ENCODE measurements at places on chromosomes 2 and 18.

DNA sequence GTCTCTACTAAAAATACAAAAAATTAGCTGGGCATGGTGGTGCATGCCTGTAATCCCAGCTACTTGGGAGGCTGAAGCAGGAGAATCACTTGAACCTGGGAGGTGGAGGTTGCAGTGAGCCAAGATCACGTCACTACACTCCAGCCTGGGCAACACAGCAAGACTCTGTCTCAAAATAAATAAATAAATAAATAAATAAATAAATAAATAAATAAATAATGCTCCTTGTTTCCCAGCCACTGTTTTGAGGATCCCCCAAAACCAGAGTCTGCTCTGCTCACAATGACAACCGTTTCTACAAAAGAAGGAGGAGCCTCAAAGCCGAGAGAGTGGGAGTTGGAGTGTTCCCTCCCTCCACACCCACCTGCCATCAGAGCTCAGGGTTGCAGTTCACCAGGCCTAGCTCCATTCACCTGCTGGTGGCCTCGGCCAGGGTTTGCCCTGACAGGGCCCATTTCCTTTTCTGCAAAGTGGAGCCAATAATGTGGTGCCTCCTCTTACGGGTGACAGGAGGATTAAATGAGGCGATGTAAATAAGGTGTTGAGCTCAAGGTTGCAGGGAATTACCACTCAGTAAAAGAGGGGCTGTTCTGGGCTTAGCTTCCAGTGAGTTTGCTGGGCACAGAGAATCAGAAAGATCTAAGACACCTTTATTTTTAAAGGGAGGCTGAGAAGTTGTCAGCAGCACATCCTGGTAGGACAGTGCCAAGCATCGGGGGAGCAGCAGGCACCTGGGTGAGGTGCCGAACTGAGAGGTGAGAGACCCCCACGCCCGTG, 25.5 kb downstream of the CRACDL start:
- no peak for DNase-seq

DNA sequence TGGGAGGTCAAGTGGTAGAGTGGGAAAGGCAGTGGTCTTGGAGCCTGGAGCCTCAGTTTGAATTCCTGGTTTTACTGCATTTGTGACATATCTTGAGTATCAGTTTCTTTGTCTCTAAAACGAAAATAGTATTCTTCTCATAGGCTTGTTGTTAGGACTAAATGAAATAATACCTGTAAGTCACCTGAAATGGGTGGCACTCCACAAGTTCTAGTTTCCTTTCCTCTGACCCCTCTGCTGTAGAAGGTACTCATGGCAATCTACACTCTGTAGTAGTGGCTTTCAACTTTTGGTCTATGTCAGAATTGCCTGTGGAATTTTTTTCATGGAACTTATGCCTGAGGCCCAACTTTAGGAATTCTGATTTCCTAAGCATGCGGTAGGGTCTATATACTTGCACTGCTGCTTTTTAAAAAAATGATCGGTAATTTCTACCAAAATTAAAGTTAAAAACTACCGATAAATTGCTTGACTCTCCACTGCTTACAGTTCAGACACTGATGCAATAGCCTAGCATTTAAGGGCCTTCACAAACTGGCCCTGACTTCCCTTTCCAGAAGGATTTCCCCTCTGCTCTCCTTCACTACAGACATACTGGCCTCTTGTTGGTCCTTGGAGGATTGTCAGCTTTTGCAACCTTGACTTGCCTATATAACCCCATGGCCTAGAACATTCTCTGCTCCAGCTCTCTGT, 47.2 kb downstream of the PLEK start:
- DNase-seq: no peak

GRCh38 chr2:176175709-176176607, 12.5 kb upstream of the HOXD1 start:
- no peak for DNase-seq

- no peak for DNase-seq
These were observed 9.8 kb upstream of the ARHGEF4 start for GRCh38 chr2:130826821-130827501.

- no peak for DNase-seq
These were observed 179.5 kb downstream of the LOXHD1 start for GRCh38 chr18:46477425-46478011.
